ENCODE measurements at places on chromosomes 7 and 10.
A peak's percentile ranks its signal among the peaks of the same experiment; 100 is the strongest.

DNA sequence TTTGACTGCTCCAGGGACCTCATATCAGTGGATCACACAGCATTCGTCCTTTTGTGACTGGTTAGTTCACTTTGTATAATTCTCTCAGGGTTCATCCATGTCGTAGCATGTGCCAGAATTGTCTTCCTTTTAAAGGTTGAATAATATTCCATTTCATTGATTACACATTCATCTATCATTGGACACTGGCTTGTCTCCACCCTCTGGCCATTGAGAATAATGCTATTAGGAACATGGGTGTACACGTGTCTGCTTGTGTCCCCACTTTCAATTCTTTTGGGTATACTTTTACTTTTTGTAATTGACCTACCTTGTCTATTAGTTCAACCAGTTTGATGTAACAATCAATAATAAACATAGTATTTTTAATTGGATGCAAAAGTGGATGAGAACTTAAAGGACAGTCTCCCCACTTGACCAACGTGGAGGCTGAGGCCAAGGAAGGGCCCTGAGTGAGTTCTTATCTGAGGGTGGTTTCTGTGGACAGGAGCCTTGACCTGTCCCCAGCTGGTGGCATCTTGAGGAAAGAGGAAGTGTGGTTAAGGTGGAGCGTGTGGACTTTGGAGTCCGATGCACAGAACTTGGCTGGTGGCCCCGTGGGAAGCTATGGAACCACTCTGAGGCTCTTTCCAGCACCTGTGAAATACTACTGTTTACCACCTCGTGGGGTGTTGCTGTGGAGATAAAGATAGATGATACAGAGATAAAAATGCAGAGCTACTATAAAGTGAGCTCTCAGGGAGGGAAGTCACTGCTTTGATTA, 16.6 kb downstream of the WDFY4 start:
- DNase-seq = no peak

DNA sequence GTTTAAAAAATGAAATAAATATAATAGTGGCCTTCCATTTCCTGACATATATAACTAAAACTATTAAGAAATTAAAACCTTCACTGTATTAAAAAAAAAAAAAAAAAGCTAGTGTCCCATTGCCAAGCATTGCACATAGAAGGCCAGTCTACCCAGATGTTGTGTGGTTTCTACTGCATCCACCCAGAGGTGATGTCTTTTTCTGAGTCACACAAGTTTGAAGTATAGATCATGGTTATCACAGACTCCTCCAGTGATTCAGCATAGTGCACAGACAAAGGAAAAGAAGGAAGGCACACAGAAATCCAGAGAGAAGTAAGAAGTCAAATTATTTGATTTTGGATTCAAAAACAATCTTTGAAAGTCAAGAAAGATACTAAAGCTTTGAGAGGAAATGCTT, 429.0 kb downstream of the ETV1 start:
- DNase-seq = peak; percentile 74

DNA sequence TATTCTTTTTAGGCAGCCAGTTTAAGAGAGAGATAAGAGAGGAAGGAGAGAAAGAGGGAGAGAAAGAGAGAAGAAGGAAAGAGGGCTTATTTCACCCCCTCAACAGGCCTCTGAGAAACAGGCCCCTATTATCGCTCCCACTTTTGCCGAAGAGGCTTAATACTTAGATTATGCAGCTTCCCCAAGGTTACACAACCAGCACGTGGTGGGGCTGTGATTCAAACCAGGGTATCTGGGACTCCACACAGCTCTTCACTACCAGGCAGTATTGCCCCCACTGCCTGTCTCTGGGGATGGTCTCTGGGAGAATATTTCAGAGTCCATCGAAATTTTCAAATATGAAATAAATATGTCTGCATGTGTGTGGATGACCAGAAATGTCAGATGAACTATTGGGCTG, 3.0 kb downstream of the GIMAP1 start:
- DNase-seq = no peak

DNA sequence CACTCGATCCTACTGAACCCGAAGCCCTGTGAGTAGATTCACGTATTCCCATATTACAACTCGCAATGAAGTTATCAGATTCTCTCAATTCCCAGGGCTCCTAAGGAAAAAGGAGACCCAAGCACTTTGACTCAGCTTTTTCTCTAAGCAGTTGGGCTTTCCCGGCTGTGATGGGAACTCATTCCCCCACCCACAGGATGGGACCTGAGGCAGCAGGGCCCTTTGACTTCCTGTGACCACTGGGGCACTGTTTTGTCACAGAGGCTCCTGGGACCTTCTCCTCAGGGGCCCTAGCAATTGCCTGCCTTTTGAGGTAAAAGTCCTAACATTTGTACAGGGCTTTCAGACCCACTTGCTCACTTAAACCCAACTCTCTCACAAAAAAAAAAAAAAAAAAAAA, 122.8 kb upstream of the PDLIM1 start:
- no peak for DNase-seq

DNA sequence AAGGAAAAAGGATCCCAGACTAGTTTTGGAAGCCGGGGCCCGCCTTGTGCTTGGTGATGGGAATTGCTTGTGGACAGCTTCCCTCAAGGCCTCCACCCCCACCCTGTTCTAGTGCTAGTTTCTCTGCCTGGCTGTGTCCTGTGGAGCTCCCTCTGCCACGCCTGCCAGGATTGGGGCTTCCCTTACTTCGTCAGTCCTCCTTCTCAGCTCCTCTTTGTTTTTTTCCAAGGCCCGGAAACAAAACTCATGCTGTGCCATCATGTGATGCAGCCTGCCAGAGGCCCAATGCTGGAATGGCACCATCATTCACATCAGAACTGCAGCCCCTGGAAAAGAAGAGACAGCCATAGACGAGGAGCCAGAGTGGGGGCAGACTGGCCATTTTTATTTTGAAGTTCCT, 11.2 kb downstream of the YKT6 start:
- no peak for DNase-seq

Data from brain microvascular endothelial cell (primary cell).